ENCODE measurements at places on chromosomes 11 and 22. TPM values are rescaled to one million over a fixed set of nuclear protein-coding genes. Genes with fewer than 3 reads are reported as not detected.

DNA sequence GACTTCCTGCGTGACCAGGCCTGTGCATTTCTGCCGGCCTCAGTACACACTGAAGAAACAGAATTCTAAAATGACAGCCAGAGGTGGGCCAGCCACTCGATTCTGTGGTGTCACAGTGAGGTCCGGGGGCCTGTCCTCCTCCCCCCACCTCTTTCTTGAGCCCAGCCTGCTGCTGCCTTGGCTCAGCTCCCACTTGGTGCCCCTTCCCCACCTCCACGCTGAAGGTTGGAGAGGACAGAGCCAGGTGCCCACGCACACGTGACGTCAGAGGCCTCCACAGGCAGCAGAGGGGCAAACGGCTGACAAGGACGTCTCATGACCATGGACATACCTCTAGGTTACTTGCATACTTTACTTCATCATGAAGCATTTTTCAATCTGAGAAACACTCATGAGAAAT lies 78.0 kb upstream of the SHANK2 start:
- no peak for DNase-seq

SLC6A5 gene
- not detected for total RNA-seq

DNA sequence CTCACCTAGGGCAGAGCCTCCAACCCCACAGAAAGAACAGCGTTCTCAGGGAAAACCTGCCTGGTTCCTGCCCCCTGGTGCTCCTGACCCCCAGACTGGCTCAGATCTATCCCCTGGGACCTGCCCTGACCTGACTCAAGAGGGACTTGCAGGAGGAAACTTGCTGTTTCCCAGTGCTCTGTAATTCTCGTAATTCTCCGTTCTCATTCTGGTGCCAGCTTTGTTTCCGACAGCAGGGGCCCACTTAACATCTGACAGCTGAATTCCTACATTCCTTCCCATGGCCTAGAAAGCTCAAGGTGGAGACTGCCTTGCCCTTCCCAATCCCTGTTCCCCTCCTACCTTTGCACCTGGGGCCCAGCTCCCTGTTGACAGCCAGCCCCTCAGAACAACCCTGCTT lies 12.5 kb upstream of the CSF2RB start:
- DNase-seq: no peak

GGTLC2 gene
- total RNA-seq: not detected

DNA sequence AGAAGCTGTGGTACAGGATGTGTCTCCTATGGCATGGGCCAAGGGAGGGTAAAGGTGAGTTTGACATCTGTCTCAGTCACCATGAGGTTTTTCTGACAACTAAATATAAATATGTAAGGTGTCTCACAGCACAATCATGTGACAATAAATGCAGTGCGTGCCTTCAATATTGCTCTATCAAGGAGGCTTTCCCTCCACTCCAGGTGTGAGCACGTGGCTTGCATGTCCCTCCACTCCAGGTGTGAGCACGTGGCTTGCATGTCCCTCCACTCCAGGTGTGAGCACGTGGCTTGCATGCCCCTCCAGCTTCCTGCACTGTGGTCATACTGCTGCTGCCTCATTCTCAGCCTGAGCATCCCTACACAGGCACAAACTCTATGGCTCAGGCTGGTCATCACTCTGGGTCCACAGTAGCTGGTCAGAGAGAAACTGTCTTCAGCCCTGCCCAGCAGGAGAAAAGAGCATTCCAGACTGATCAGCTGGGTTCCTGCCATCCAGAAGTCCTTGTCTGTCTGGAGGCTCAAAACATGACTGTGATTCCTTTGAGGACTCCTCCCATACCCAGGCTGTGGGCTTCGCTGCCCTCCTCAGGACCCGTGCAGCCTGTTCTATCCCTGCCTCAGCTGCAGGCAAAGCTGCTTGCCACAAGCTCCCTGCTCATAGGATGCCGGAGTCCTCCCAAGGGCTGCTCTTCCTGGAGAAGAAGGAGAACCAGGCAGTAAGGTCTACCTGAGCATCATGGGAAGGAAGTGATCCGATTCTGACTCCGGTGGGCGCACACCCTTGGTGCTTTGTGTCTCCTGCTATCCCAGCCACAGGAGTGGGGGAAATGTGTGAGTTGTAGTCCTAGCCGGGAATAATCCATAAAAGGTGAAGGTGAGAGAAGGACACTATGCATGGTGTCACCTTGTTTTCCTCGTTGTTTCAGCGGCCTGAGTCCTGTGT lies 33.4 kb upstream of the VPREB1 start:
- DNase-seq: no peak
